Muscle of arm (tissue), 14 donors: ENCODE measurements at places on chromosomes 2 and 18. TPM values are rescaled to one million over a fixed set of nuclear protein-coding genes. Genes with fewer than 3 reads are reported as not detected.

Gene INHBB
- 1.0 TPM for polyA plus RNA-seq

Gene TMEM37
- not detected for polyA plus RNA-seq

Gene GYPC
- 86.8 TPM for polyA plus RNA-seq

Gene LPIN1
- 18.9 TPM for polyA plus RNA-seq

- DNase-seq = no peak
Observed at GRCh38 chr2:234730066-234730640, 221.7 kb upstream of the SH3BP4 start.

DNA sequence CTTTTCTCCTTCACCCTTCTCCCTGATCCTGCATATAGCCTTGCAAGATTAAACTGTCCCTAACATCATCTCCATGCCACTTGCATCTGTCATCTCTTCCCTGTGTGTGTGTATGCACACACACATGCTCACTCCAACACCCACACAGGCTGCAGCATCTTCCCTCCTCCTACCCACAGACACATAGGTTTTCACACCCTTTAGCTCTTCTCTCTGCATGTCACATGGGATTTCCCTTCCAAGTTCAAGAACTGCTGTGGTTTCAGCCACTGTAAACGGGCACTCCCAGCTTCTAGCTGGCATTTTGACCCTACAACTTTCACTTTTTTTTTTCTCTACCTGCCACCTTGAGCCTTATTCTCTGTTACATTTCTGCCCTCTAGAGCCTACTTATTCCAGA is 6.4 kb downstream of the CELF4 start:
- DNase-seq = no peak

DNA sequence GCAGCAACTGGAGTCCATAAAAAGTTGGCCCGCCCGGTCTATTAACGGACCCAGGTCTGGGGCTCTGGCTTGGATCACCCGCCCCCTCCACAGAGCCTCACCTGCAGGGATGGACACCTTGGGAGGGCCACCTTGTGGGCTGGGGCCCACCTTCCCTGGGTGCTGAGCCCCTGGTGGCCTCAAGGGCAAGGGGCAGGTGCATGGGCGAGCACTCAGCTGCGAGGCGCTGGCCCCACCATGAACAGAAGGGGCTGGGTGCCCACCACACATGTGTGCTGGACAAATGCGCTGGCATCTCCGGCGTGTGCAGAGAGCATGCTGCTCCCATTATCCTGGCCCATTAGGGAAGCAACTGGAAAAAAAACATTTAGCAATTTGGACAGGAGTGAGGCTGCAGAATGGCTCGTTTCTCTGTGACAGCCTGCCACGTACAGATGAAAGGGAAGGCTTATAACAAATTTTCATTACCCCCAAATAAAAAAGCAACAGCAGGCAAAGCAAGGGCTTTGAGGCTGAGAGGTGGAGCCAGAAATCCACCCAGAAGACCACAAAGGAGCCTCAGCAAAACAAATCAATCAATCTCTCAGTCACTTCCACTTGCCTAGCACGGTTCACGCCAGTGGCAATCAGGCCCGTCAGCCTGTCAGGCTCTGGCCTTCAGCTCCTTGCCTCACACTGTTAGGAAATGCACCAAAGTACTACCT is 253.1 kb upstream of the ZNF521 start:
- DNase-seq = no peak
